ENCODE measurements at places on chromosomes 13 and 19.

- no peak for DNase-seq
Measured at GRCh38 chr19:739998-740715, 10.8 kb upstream of the MISP start.

GRCh38 chr19:33998302-33998701 is 174.0 kb upstream of the LSM14A start:
- no peak for DNase-seq

DNA sequence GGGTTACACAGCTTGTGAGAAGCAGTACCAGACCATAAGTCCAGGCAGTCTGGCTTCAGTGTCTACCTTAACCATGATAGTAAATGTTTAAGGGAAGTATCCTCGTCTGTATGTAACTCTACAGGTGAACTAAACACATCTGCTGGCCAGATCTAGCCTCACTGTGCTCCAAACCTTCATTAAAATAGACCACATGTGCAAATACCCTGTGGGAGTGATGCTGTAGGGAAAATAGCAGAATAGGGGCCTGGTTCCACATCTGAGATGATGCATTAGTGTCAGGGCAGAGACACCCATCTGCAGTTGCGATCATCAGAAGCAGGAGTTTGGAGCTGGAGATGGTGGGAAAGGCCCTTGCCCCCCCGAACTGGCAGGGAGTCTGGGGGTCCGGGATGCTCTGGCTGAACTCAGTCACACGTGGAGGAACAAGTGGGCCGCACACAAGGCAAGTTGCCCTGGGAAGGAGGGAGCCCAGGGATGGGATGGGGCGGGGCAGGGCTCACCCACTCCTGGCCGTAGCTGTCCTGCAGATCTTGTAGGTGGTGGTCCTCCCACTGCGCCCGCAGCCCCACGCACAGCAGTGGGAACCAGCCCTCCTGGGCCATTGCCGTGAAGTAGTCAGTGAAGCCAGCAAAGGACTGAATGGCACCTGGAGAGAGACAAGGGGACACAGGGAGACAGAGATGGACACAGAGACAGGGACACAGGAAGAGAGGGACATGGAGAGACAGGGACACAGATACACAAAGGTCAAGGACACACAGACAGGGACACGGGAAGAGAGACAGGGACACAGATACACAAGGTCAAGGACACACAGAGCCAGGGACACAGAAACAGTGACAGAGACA is 7.3 kb downstream of the TMEM147 start:
- DNase-seq, result no peak

- DNase-seq, result no peak
Measured at GRCh38 chr13:49831455-49831854, 39.0 kb upstream of the KPNA3 start.

GRCh38 chr13:48151363-48152161 is 56.7 kb upstream of the MED4 start:
- DNase-seq, result no peak

- no peak for DNase-seq
Measured at GRCh38 chr19:37332839-37333238, 38.1 kb upstream of the ZNF527 start.

DNA sequence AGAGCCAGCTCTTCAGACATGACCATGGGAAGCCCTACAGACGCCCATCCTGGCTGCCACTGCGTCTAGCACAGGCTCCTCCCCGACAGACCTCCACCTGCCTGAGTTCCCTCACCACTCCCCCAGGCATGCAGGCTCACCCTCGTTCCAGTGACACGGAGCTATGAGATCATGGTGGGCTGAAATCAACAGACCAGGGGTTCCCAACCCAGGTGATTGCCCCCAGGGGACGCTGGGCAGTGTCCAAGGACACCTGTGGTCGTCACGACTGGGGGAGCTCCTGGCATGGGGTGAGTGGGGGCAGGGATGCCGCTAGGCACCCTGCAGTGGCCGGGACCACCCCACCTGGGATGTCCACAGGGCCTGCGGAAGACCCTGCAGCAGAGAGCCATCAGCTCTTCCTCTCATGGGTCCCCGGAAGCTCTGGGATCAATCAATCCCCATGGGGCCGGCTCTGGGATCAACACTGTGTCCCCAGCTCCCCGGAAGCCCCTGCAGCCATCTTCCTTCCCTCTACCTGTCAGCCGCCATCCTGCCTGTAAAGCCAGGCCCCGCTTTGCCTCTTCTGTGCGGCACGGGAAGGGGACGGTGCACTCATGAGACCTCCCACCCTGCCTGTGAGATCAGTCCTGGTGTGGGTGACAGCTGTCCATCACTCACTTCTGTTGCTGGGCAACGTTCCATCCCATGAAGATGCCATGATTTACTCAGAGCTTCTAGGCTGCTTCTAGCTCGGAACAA is 12.8 kb upstream of the MADCAM1 start:
- DNase-seq, result no peak

DNA sequence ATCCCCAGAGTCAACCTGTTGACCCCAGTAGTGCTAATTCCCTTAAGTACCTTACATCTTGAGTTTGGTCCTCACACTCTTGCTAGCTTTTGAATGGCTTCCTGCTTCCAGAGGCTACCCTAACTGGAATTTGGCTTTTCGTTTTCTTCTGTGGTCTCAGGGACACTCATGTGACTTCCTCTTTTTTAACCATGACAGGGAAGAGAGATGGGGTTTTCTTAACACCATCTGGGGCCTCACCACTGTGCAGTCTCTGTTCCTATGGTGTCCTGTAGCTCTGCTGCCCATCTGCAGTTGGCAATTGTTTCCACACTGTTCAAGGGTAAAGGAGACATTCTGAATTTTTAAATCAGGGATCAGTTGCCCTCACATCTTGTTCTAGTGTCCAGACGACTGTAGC is 66.7 kb downstream of the SLC10A2 start:
- no peak for DNase-seq

DNA sequence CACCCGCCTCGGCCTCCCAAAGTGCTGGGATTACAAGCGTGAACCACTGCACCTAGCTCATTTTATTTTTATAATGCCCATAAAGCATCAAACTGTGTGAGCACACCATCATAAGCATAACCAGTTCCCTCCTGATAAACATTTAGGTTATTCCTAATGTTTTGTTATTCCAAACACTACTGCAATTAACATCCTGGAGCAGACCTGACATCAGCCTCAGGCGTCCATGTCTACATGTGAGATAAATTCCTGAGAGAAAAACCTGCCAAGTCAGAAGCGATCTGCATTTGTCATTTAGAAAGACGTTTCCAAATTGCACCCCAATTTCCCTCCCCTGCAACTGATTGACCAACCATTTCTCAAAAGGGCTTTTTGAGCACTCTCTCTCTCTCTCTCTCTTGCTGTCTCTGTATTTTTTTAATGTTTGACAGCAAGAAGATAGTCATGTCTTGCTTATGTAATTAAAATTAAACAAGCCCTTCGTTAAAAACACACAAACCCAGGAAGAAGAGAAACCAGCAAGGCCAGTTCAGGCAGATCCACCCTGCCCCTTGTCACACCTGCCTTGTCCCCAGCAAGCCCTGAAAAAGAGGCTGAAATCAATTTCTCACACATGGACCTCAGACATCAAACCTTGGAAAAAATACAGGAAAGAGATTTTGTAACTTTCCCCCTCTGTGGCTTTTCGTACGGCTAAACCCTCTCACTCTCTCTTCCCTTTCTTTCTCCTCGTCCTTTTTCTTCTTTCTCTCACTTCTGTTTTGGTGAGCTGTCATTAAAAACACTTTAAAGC is 9.9 kb downstream of the LYPD3 start:
- no peak for DNase-seq

DNA sequence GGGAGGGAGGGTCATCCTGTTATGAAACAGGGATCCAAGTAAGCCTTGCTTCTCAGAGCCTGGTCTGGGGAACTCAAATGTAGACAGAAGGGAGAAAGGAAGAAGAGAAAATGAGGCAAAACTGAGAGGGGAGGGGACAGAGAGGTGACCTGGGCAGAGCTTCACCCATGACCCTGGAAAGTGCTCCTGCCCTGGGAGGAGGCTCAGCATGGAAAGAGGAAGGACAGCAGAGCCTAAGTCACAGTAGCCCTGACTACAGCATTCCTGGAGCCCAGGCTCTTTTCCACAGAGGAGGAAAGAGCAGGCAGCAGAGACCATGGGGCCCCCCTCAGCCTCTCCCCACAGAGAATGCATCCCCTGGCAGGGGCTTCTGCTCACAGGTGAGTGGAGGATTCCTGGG is at the start of gene CEACAM3:
TSS of gene CEACAM3 (plus strand) at position 226 of the 400 bp plus-strand sequence. CDS start at position 317, 91 bp downstream.
- no peak for DNase-seq

DNA sequence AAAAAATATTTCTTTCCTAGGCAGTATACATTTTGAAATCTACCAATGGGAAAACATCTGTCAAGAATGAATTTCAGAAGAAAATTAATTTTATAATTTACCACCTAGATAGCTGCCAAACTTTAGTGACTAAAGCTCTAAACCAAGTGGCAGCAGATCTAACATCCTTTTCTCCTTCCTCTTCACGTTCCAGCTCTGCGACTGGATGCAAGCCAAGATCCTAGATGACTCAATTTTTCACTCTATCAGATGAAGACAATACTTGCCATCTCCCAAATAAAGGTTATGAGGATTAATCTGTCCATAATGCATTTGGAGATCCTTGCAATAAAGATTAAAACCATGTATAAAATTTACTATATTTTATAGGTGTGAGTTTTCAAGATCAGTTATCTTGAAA is 66.7 kb upstream of the MIR17HG start:
- DNase-seq, result no peak

Data from CD4-positive, alpha-beta T cell treated with Interleukin-17A for 4 hours (primary cell).